ENCODE measurements at places on chromosomes 1 and 21. TPM values are rescaled to one million over a fixed set of nuclear protein-coding genes. Genes with fewer than 3 reads are reported as not detected.

GRCh38 chr1:60965280-60965854 lies 117.0 kb upstream of the NFIA start:
- DNase-seq, result no peak

- DNase-seq, result no peak
Measured at GRCh38 chr1:48190881-48191280, 31.6 kb upstream of the SLC5A9 start.

GRCh38 chr1:200918006-200918405 lies 23.3 kb downstream of the INAVA start:
- DNase-seq, result no peak

GRCh38 chr1:172653015-172653709 lies 5.7 kb upstream of the FASLG start:
- no peak for DNase-seq

DNA sequence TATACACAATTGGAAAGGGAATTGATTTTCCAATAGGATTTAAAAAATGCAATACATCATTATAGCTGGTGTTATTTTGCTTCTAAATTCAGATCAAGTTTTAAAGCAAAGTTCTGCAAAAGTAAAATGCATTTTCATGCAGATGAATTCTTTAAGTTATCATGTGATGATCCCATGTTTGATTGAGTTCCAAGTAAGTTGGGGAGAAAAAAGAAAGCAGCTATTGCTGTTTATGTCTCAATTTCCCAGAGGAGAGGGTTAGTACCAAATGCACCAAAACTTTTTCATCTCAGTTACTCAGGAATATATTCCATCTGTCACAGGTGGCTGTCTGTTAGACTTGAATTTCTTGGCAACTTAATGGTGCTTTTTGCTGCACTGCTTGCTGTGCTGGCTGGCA lies 29.7 kb downstream of the HSPA13 start:
- no peak for DNase-seq

GRCh38 chr21:45363921-45364467 lies 41.0 kb upstream of the COL18A1 start:
- DNase-seq, result peak; percentile 72

- DNase-seq, result no peak
Measured at GRCh38 chr1:230705289-230706019, 8.5 kb downstream of the AGT start.

GRCh38 chr21:33968080-33968994 lies 52.7 kb upstream of the ATP5PO start:
- DNase-seq, result no peak

DNA sequence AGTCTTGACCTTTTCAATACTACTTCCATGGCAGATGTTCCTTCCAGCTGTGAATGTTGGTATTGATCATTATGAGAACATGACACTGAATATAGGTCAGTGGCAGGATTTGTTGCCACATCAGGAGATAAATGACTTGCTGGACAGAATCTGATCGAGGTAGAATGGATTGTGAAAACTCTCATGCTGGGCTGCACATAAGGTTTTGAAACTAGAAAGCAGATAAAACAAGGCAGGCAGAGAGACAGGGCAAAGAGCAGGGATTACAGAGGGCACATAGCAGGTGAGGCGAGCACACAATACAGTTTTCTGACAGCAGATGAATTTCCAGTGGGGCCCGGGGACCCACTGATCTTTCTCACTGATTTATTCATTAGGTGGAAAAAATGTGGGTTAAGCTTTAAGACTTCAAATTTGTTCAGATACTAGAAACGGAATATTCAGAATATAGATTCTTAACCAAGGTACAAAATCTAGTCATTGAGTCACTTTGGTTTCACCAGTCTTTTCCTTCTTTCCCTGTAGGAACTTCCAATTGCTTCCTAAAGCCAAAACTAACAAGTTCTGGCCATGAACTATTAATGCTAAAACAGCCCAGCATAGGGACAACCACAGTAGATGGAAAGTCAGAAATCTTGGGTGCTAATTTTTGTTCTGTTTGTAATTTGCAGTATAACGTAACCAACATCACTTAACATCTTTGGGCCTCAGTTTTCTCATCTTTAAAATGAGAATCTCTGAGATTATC lies 296.0 kb upstream of the PTBP2 start:
- no peak for DNase-seq

DNA sequence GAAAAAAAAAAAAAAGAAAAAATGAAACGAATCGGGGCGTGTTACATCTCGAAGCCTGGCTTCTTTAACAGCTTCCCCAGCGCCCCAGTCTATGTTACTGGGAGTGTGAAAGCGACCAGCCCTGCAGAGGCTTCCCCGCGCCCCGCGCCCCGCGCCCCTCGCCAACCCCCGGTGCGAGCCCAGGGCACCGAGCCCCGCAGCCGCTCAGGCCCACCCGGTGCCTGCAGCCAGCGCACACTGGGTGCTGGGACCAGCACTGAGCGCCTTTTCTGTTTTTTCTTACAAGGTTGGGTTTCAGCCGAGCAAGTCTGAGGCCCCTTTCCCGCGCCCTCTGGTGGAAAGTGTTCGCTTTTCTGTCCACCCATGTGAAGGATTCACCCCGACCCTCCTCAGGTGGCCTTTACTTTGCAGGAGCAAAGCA lies 42.1 kb upstream of the ZNF496 start:
- peak; percentile 67 for DNase-seq

GRCh38 chr1:163082971-163083370 lies 13.8 kb downstream of the RGS4 start:
- DNase-seq, result no peak

DNA sequence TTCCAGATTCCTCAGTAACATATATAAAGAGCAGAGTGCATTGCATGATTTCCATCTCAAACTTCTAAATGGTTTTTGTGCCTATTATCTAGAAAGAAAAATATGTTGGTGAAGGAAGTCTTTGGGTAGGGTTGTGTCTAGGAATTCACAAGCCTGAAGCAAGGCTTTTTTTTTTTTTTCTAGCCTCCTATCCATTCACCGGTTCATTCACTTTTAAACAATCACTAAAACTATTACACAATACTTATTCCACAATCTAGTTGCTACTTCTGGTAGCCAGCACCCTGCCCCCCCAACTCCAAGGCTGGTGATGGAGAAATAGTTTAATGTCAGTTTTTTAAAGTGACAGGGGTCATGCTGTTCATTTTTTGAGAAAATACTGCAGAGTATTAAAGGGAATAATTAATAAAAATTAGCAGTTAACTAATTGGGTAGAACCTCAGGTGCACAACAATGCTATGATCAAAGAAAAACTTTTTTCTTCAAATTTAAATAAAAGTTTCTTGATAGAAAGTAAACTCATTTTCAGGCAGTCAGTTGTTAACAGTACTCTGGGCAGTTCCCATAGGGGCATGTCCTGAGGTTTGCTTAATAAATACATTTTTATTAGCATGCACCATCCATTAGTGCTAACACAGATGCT lies 10.9 kb downstream of the IRF2BP2 start:
- no peak for DNase-seq

- DNase-seq, result no peak
Measured at GRCh38 chr1:103517380-103518047, 8.0 kb upstream of the RNPC3 start.

The LAMC2 gene
- total RNA-seq, result not detected

The GJA4 gene
- not detected for total RNA-seq

The OXCT2 gene
- total RNA-seq, result 0.82 TPM

The DHRS3 gene
- total RNA-seq, result 60.4 TPM

The ZC3H12A gene
- total RNA-seq, result 35.4 TPM

The OR2L3 gene
- total RNA-seq, result not detected

The PTPN22 gene
- 112 TPM for total RNA-seq

The CYP4Z1 gene
- total RNA-seq, result not detected
